ENCODE measurements at places on chromosomes 11 and 22.

DNA sequence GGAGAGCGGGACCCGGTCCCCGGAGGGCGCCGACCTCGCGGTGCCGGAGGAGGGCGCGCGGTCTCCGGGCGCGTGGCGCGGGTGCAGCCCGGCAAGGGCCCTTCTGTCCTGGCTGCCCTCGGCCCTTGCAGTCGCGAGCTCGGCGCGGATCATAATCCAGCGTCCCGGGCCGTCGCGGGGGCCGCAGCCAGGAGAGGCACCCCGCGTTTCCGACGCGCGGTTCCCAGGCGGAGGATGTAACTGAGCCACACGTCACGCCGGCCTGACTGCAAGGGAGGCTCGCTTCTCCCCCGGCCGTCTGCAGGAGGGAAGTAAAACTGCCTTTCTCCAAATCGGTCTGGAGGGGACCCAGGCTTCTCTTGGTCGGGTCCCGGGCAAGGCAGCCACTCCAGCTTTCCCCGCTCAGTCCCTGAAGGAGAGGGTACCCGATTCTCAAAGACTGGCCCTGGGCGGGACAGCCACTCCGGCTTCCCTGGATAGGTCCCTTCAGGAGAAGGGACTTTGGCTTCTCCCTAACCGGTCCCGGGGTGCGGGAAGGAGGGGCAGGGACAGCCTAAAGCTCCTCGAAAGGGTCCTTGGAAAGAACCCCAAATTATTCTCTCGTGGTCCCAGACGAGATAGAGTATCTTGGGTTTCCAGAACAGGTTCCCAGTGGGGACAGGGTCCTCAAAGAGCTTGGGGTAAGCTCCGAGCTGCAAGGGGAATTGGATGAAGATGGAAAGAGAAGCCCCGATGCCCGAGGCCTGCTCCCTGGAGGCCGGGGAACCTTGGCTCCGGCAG lies 836 bp downstream of the SPON1 start:
- peak; percentile 69 for DNase-seq

GRCh38 chr22:38016182-38017151 lies 32.1 kb upstream of the SOX10 start:
- DNase-seq: peak; percentile 72

GRCh38 chr11:103903621-103904323 lies 132.7 kb upstream of the DDI1 start:
- DNase-seq: no peak

DNA sequence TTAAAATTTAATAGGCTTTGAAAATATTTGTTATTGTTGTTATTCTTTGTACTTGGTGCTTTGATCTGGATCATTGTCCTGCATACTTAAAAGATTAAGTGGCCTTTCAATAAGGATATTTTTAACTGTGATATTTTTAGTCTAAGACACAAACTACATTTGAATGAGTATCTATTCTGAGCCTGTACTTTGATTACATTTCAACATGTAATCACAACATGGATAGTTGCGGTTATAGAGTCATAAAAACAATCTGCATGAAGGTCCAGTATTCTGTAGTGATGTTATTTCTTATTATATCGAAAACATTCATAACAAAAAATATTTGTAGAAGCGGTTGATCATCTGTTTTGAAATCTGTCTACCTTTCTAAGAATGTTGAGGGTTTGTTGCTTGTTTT lies 58.6 kb downstream of the HIPK3 start:
- DNase-seq: no peak

GRCh38 chr22:39303358-39303757 lies 16.1 kb downstream of the RPL3 start:
- no peak for DNase-seq

DNA sequence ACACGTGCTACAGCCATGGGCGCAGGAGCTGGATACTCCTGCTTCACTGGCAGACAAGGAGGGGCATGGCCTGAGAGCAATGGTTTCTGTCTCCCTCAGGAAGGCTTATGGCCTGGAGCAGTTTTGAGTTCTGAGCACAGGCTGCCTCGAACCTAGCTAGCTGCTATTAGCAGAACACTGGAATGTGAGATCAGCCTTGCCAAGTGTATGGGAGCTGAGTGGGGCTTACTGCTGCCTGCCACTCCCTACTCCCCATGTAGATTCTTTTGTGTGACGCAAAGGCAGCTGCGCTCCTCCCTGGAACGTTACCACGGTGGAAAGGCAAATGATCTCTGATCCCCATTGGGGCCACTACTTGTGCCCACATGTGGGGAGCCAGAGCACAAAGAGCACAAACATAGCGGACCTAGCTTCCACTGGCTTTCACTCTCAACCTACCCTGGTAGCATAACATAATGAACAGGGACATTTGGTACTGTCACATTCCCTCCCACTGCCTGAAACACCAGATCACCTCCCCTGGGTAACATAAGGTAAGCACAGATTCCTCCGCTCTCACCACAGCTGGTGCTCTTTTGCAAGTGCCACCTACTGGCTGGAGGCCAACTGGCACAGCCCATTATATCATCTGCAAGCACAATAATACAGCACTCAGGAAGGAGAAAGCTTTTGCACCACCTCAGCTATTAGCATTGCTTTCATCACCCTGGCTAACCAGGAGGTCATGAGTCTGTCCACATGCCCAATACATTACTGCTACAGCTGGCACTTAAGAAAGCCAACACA lies 84.6 kb upstream of the GUCY1A2 start:
- DNase-seq: no peak

GRCh38 chr11:72534371-72535193 lies 100.3 kb upstream of the CLPB start:
- no peak for DNase-seq

GRCh38 chr11:99015634-99016454 lies 4.9 kb upstream of the CNTN5 start:
- DNase-seq: no peak

- DNase-seq: no peak
Measured at GRCh38 chr11:26755762-26756161, 33.9 kb upstream of the SLC5A12 start.

DNA sequence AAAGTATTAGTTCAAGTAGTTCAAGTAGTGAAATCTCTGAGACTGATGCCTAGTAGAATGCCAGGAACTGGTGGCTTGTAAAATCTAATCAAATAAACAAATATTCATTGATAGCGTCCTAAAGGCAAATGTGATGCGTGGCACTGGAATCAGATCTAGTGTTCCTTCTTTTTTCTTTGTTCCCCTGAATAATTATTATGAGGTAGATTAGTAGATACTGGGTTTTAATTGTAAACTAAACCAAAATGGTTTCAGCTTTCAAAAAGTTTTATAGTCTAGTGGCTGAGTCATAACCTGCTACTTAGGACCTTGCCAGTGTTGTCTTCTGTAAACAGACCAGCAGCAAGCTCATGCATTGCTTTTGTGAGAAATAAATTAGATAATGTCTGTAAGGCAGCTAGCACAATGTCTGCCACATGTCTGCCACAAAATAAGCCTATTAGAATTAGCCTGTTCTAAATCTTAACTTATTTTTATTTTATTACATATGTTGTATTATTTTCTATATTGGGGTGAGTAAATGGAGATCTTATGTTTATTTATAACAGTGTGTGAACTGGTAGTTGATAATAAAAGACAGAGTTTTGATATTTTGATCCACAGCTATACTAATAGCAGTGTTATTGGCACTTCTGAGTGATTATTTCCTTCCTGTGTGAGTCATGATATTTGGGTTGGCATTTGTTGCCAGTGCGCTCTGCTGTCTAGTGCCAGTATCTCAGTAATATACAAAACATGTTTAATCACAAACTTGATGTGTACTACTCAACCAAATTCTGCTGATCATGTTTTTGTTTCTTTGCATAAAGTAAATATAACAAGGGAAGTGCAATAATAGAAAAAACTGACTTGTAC lies 135.7 kb downstream of the TMEM135 start:
- DNase-seq: no peak

GRCh38 chr22:49619301-49619700 lies 208.4 kb downstream of the BRD1 start:
- no peak for DNase-seq

GRCh38 chr11:33320814-33321330 lies 63.7 kb downstream of the HIPK3 start:
- no peak for DNase-seq

DNA sequence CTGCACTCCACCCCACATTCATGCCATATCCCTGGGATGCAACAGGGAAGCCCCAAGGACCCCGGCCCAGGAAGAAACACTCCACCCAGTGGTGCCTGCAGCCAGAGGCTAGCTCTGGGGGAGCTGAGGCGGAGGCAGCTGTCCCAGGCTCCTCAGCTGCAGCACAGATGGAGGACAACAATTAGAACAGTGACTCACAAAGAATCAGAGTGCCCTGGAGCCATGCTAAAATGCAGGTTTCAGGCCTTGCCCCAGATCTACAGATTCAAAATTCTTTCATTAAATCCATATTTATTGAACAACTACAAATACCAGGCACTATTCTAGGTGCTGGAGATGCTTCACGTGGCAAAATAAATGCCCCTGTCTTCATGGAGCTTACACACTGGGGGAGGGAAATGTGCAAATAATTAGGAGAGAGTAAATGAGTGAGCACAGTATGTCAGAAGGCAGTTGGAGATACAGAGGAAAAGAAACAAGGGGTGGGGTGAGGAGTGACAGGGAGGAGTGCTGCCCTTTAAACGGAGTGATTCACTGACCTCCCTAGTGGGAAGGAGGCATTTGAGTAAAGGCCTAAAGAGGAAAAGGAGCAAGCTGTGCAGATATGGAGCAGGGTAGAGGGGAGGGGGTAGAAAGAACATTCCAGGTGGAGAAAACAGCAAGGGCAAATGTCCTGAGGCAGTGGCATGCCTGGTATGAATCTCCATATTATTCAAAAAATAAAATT lies 73.3 kb upstream of the CSNK2A3 start:
- DNase-seq: no peak

GRCh38 chr11:6979365-6979764 lies 40.8 kb downstream of the ZNF214 start:
- no peak for DNase-seq

DNA sequence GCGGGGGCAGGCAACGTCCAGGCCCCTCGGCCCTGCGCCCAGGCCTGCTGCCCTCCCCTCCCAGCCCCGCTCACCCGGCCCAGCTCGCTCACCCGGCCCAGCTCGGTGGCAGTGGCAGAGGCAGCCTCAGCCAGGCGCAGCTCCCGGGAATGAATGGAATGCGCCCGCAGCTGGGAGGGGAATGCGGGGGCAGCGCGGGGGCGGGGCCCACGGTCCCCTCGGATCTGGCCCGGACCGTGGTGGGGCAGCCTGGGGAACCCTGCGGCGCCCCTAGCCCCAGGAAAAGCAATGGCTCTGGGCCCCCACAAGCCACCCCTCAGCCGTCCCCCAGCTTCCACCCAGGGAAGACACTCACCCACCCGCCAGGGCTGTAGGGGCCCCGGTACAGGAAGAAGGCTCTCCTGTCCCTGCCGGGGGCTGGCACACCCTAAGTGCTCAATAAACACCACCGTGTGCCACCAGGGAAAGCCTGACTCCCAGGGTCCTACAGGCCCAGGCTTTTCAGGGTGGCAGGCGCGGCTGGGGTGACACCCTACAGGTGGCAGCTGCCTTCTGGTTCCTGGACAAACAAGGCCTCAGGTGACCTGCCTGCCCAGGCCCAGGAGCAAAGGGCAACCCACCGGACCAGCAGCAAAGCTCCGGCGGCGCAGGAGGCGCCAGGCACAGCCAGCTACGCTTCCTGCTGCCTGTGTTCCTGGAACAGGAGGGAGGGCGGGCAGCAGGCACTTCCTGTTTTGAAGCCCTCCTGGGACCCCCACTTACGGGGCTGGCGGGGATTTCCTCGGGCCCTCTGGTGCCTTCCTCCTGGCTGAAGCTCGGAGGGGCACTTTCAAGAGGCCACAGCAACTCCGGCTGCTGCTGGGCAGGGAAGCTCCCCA lies 13.8 kb downstream of the PLXNB2 start:
- peak; percentile 90 for DNase-seq

GRCh38 chr11:65500387-65501185 lies 1.7 kb downstream of the MALAT1 start:
- DNase-seq: no peak

- peak; percentile 75 for DNase-seq
Measured at GRCh38 chr11:114762408-114762807, 84.1 kb downstream of the NXPE2 start.

DNA sequence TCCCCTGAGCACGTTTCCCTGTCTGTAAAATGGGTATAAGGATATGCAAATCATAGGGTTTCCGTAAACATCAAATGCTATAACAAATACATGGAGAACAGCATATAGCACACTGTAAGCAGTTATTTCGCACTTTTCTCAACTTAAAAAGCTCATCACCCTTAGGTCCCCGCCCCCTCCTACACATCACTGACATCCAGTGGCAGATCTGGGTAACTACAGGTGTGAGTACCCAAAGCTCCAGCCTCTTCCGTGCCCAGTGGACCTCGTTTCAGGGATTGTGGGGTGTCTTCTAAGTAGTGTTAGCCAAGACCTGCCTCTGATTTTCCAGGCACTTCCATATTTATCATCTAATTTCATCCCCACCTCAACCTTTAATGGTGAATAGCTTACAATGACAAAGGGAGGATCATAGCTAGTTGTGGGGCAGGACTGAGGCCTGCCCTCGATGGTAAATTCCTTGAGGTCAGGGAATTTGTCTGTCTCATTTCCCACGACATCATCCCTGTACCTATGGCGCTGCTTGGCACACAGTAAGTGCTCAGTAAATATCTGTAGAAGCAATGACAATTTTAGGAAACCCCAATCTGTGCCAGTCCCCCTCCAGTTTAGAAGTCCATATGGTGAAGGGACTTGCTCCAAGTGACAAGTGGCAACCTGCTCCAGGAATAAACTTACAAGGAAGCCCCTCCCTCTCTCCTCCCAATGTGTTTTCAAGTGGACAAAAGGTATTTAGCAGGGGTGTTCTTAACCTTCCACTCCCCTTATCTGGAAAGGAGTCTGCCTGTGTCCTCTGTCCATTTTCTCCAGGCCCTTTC lies 340.5 kb downstream of the TENM4 start:
- DNase-seq: peak; percentile 66

DNA sequence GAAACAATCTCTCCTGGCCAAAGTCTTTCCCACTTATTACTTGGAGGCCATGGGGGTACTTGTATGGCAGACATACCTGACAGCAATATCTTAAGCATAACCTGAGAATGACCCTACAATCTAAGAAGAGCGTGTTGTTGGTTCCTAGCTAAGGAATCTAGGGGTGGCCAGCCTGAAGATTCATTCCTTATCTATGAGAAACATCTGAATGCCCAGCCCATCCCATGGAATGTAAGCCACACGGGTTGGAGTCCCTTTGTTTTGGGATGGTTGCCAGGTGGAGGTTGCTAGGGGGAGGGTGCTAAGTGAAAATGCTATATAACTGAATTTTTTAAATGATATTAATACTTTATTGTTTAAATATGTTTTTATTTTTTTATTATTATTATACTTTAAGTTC lies 725.0 kb downstream of the ETS1 start:
- DNase-seq: no peak

GRCh38 chr22:22194931-22195264 lies 49.7 kb upstream of the VPREB1 start:
- DNase-seq: no peak

DNA sequence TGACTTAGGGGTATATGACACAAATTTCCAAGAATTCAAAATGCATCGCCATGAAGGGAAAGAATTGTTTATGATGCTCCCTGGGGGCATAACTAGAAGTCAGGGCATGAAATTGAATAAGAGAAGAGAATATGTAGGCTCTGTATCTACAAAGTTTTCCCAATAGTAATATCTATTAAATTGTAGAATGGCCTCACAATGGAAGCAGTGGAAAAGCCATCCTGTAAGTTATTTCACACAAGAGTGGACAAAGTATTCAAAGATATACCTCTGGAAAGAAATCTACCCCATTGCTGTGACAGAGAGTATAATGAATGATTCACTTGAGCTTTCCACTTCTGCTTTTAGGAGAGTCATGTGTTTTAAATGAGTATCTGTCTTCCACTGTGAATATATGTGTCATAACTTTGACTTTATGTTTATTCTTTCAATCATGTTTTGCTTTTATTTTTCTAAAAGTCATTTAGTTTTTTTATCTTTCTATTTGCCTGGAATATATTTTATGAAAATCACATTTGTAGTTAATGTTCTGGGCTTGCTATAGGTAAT lies 65.7 kb upstream of the DDI1 start:
- no peak for DNase-seq
